Activated T-helper 1 cell treated with anti-CD3 and anti-CD28 coated beads, Interleukin-2, amount 50 U/mL, for 16 hours (primary cell): ENCODE measurements at places on chromosomes 16 and 17.

DNA sequence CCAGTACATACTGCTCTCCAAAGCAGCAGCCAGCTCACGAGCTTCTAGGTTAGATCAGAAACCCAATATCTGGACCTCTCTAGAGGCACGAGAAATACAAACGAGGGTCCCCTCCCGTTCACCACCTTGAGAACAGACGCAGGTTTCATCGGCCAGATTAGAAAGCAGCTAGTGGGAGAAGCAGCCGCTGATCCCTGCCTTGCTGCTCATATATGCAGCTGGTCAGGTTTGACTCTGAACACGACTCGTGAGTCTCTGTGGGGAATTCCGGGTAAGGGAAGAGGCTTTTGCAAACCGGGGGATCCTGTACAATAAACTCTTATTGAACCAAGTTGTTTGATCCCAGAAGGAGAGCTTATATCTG, 1.6 kb downstream of the VAT1L start:
- DNase-seq, result no peak

DNA sequence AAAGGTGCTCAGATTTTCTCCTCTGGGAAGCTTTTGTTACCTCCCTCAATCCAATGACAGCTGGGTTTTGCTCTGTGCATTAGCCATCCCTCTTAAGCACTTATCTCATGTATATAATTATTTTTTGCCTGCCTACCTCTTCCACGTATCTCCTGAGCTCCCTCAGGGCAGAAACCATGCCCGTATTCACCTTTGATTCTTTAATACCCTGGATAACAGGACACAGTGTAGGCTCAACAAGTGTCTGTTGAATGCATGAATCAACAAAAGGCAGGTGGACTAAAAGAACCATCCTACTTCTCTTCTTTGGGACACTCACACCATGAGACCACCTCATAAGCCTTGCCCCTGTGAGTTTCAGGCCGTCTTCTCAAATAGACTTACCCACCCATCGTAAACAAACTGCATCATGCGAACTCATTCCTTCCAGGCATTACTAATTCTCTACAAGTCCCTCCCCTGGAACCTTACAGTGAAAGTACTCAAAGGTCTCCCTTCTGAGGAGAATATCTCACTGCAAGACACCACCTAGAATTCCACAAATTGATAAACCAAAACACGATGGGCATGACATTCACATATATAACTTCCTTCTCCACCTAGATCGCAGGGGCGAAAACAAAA, 3.2 kb downstream of the ARHGAP17 start:
- no peak for DNase-seq

DNA sequence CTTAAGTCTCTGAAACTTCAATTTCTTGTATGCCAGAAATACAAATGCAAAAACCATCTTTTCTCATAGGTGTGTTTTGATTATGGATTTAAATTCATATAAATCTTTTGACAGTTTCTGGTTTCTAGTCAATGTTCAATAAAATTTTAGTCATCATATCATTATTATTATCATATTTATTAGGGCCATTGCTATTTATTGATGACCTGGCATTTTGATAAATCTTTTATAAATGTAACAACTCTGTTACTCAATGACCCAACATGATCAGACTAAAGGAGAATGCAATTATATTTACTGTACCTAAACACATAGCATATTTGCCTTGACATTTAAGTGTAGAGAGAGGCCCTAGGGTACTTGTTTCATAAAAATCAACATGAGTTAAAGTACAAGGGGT, 320.8 kb downstream of the CDH8 start:
- no peak for DNase-seq

GRCh38 chr17:27376637-27377547, 79.4 kb upstream of the KSR1 start:
- no peak for DNase-seq

GRCh38 chr16:27233731-27234130, 30.4 kb downstream of the KDM8 start:
- DNase-seq, result no peak

GRCh38 chr16:3444032-3444388, 530 bp downstream of the NAA60 start:
- DNase-seq, result no peak

DNA sequence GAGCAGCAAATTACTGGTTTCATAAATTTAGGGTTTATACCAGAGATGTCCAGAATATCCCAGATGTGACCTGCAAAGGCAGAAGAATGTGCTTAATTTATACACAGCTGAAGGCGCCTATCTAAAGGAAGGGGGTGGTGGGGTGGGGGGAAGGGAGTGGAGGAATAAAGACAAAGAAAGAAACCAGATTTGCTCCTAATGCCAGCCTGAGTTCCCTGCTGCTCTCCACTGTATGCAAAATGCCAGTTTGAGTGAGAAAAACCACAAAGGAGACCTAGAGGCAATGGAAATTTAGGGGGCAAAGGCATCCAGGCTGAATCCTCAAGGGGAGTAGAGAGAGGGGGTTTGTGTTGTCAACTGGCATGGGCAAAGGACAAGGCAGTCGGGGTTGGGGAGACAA, 161.5 kb upstream of the TOX3 start:
- DNase-seq, result no peak

DNA sequence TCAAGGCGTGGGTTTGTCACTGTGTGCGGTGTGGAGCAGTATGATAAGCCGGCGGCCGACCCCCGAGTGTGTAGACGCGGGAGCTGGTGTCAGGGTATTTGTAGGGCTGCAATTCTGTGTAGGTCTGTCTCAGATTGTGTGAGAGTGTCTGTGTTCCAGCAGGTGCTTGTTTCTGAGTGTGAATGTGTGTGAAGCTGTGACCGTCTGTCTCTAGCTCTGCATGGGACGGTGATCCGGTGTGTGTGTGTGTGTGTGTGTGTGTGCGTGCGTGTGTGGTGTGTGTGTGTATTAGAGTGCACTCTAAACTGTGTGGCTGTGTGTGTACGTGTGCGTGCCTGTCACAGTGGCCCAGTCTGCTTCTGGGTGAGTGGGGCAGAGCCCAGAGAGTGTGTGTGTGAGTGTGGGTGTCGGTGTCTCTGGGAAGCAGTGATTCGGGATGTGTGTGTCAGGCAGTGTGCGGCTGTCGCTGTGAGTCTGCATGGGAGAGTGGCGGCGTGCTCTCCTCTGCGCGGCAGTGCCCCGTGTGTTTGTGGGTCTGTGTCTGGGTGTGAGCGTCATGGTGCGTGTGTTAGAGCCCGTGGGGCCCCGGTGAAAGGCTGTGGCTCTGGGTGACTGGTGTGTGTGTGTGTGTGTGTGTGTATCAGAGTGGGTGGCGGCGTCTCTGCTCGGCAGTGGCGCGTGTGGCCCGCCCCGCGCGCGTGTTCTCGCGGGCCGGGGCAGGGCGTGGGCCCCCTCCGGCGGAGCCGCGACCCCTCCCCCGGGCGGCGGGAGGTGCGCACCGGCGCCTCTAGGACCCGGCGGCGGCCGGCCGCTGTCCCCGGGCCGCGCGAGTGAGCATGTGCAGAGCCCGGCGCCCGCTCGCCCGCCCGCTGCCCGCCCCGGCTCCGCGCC, at the start of gene WSCD1:
Gene WSCD1, plus strand, starts transcription at position 841 of the 891 bp plus-strand sequence. CDS start 10,280 bp downstream, outside the sequence.
- no peak for DNase-seq

DNA sequence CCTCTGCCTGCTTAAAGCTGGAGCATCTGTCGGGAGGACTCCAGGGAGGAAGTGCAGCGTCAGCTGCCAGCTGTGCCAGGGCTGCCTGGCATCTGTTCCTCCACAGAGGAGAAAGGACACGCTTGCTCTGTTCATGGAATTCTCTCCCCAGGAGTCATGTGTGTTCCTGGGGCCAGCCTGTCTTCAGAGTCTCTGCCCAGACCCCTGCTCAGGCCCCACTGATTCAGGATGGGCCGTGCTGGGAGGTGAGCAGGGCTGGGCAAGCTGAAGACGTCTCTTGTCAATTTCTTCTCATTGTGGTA, 24.2 kb downstream of the CRISPLD2 start:
- no peak for DNase-seq

- DNase-seq, result no peak
Measured at GRCh38 chr16:57842601-57843000, 40.3 kb upstream of the KIFC3 start.

DNA sequence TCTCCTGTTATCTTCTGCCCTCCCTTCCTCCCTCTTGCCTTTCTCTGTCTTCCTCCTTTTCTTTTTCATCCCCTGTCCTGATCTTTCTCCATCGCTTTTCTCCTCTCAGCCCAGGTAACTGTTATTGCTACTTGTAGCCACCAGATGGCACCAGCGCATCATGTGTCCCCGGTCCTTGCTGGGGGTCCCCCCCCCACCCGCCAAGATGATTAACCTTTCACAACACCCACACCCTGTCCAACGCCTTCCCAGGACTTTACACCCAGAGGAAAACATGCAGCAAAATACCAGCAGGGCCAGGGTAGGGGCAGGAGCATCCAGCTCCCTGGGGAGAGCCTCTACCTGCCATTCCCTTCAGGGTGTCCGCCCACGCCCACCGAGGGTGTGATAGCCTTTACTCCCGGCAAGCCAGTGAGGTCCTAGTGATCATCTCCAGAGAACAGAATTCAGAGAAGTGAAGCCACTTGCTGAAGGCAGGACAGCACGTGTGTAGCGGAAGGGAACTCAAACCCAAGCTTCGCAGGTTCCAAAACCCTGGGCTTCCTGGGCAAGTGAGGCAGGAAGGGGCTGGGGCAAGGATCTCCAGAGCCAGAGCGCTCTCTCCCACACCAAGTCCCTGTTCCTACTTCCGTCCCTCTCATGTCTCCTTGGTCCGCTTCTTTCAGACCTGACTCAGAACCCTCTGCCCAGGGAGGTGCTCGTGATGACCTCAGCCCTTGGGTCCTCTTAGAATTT, 13.4 kb upstream of the TAC4 start:
- peak; percentile 24 for DNase-seq

DNA sequence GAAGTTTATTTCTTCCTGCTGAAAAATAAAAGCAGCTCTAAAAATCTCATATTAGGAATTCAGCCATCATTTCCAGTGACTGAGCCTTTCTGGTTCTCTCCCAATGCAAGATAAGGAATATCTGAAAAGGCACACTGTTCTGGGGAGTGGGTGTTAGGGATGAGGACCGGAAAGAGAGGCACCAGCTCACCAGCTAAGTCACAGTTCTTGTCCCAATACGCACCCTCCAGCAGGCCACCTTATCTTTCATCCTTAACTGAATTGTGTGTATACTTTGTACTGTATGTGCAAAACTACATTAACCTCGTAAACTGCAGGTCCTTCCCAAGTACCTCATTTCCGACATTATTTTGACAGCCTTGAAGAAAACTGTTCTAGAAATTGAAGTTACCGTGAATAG, 11.0 kb downstream of the AMFR start:
- DNase-seq, result no peak

DNA sequence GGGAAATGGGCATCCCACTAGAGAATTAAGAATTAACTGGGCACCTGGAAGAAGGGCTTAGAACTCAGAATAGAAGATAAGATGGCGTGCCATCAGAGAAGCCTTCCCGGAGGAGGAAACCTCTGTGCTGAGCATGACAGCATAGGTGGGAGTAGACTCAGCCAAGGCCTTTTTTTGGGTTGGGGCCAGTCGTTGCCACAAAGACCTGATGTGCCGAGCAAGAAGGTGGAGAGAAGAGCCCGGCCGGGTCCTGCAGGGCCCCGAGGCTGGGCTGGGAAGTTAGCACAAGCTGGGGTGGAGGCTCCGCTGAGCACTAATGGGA, 1.1 kb upstream of the RAB11FIP4 start:
- DNase-seq, result no peak

DNA sequence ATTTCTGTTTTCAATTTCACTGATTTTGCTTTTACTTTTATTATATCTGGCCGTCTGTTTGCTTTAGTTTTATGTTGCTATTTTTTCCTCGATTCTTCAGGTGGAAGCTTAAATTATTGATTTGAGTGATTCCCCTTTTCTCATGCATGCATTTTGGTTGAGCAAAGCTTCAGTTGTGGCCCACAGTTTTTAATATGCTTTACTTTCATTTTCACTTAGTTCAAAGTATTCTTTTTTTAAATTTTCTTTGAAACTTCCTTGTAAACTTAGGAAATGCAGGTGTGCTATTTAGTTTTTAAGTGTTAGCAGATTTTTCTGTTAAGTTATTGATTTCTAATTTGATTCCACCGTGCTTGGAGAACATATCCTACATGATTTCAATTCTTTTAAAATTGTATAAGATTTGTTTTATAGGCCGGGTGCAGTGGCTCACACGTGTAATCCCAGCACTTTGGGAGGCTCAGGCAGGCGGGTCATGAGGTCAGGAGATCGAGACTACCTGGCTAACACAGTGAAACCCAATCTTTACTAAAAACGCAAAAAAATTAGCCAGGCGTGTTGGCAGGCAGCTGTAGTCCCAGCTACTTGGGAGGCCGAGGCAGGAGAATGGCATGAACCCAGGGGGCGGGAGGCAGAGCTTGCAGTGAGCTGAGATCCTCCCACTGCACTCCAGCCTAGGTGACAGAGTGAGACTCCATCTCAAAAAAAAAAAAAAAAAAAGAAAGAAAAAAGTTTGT, 531.2 kb downstream of the KIF2B start:
- no peak for DNase-seq

DNA sequence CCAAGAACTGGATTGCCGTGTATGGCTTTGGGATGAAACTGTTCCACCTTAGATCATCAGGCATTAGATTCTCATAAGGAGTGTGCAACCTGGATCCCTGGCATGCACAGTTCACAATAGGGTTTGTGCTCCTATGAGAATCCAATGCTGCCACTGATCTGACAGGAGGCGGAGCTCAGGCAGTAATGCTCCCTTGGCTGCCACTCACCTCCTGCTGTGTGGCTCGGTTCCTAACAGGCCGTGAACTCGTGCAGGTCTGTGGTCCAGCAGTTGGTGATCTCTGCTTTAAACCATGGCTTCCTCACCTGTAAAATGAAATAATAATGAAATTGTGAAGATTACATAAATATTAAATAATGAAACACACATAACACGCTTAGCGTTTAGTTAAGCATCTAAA, 45.5 kb upstream of the FBXO47 start:
- DNase-seq, result no peak

- no peak for DNase-seq
Measured at GRCh38 chr17:68621065-68621464, 19.9 kb upstream of the FAM20A start.

GRCh38 chr17:70030371-70030770, 44.7 kb upstream of the KCNJ16 start:
- DNase-seq, result no peak

- no peak for DNase-seq
Measured at GRCh38 chr17:3815925-3816324, 14.9 kb upstream of the ITGAE start.

- DNase-seq, result no peak
Measured at GRCh38 chr17:339193-340061, 13.2 kb downstream of the RPH3AL start.

DNA sequence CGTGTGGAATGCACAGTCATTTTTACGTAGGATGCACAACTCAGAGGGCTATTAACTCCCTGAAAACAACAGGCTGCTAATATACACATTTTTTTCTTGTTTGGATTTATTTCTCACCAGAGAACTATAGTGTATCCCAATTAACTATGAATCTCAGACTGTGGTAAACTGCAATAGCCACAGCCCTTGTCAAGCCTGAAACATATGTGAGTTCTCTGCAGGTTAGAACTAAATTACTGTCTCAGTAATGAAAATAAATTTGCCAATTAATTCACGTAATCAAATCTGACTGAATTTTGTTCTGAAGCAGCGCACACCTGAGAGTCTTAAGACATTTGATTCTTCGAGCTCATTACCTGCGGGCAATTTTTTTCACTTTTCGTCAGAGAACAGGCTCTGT, 318.6 kb downstream of the PMP22 start:
- DNase-seq, result no peak

GRCh38 chr17:79414063-79414792, 196.6 kb downstream of the RBFOX3 start:
- DNase-seq, result no peak
